ENCODE measurements at places on chromosomes 11 and 22. TPM values are rescaled to one million over a fixed set of nuclear protein-coding genes. Genes with fewer than 3 reads are reported as not detected.

CLDN5 gene
- total RNA-seq, result not detected

HTATIP2 gene
- total RNA-seq, result 53.0 TPM

NEFH gene
- 0.31 TPM for total RNA-seq

ACRV1 gene
- total RNA-seq, result not detected

ZP1 gene
- total RNA-seq, result not detected

MUC5B gene
- total RNA-seq, result not detected

PDGFB gene
- 5.7 TPM for total RNA-seq

APOA5 gene
- not detected for total RNA-seq

CYB5R3 gene
- 97.3 TPM for total RNA-seq

E2F8 gene
- total RNA-seq, result 1.0 TPM

ALDH3B2 gene
- total RNA-seq, result 0.87 TPM

SAA1 gene
- total RNA-seq, result 160 TPM

PTGDR2 gene
- not detected for total RNA-seq

PLEKHA7 gene
- total RNA-seq, result 0.16 TPM

DBX1 gene
- total RNA-seq, result not detected

HBG2 gene
- total RNA-seq, result not detected

ALDH3B1 gene
- total RNA-seq, result 0.61 TPM

CCDC134 gene
- total RNA-seq, result 9.4 TPM

OOSP1 gene
- total RNA-seq, result not detected
